ENCODE measurements at places on chromosomes 7 and 10. TPM values are rescaled to one million over a fixed set of nuclear protein-coding genes. Genes with fewer than 3 reads are reported as not detected.

PDE6C gene
- not detected for total RNA-seq

MYH16 gene
- not detected for total RNA-seq

LBX1 gene
- total RNA-seq: not detected

SPDYE1 gene
- total RNA-seq: not detected

NEUROG3 gene
- 0.23 TPM for total RNA-seq

LLCFC1 gene
- not detected for total RNA-seq

SLC26A5 gene
- not detected for total RNA-seq

SKIDA1 gene
- 0.25 TPM for total RNA-seq

EZH2 gene
- total RNA-seq: 88.4 TPM

CHAT gene
- total RNA-seq: not detected

MLXIPL gene
- total RNA-seq: not detected

RPEL1 gene
- total RNA-seq: not detected

LRRC18 gene
- not detected for total RNA-seq

COBL gene
- not detected for total RNA-seq

PRLHR gene
- total RNA-seq: not detected

AKR1C4 gene
- total RNA-seq: not detected

PIP gene
- not detected for total RNA-seq

OPN1SW gene
- total RNA-seq: not detected

CFTR gene
- total RNA-seq: not detected

STEAP4 gene
- total RNA-seq: not detected

PGAM1 gene
- 514 TPM for total RNA-seq

GTF2IRD1 gene
- total RNA-seq: 4.0 TPM

SUN3 gene
- total RNA-seq: not detected

CCDC146 gene
- total RNA-seq: 6.4 TPM

FANK1 gene
- total RNA-seq: 0.68 TPM

DNAJC12 gene
- total RNA-seq: 4.1 TPM

C10orf71 gene
- total RNA-seq: not detected

ELMO1 gene
- 102 TPM for total RNA-seq

ZNF503 gene
- total RNA-seq: 0.23 TPM

FBXO24 gene
- 1.8 TPM for total RNA-seq

RBM48 gene
- 17.8 TPM for total RNA-seq

GBX1 gene
- not detected for total RNA-seq

CUZD1 gene
- 1.8 TPM for total RNA-seq

LEP gene
- total RNA-seq: not detected

VSTM4 gene
- total RNA-seq: 0.10 TPM

SPDYE8 gene
- total RNA-seq: not detected

CRPPA gene
- total RNA-seq: 0.30 TPM

PON1 gene
- total RNA-seq: not detected

DCLRE1A gene
- total RNA-seq: 17.8 TPM

AKR1C2 gene
- total RNA-seq: not detected

INHBA gene
- not detected for total RNA-seq

AEBP1 gene
- total RNA-seq: 0.38 TPM

PAPOLB gene
- total RNA-seq: not detected

BMS1 gene
- total RNA-seq: 14.3 TPM

SEMA3A gene
- 0.30 TPM for total RNA-seq

CCDC7 gene
- 12.7 TPM for total RNA-seq

PDGFA gene
- 0.70 TPM for total RNA-seq

NPY gene
- not detected for total RNA-seq

MKX gene
- total RNA-seq: not detected

Data from activated CD4-positive, alpha-beta memory T cell treated with anti-CD3 and anti-CD28 coated beads, Interleukin-2, amount 10 ng/mL, durations not matched to agents 7 days and 5 days (primary cell).